Fibroblast of lung (primary cell): ENCODE measurements at places on chromosomes 6 and 20.

DNA sequence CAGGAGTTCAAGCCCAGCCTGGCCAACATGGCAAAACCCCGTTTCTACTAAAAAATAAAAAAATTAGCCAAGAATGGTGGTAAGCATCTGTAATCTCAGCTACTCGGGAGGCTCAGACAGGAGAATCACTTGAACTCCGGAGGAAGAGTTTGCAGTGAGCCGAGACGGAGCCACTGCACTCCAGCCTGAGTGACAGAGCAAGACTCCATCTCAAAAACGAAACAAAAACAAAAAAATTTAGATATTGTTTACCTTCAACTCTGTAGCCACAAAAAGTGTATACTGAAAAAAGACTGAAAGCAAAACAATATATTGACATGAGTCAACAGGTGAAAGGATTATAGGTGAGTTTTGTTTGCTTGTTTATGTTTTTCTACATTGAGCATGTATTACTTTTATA, 30.6 kb upstream of the TAB2 start:
- DNase-seq, result no peak

GRCh38 chr6:110528101-110528929, 51.9 kb upstream of the SLC22A16 start:
- DNase-seq, result peak; percentile 81

- DNase-seq, result no peak
Observed at GRCh38 chr20:17316316-17317038, 89.6 kb downstream of the PCSK2 start.

- no peak for DNase-seq
Observed at GRCh38 chr6:2558861-2559801, 191.6 kb downstream of the MYLK4 start.

DNA sequence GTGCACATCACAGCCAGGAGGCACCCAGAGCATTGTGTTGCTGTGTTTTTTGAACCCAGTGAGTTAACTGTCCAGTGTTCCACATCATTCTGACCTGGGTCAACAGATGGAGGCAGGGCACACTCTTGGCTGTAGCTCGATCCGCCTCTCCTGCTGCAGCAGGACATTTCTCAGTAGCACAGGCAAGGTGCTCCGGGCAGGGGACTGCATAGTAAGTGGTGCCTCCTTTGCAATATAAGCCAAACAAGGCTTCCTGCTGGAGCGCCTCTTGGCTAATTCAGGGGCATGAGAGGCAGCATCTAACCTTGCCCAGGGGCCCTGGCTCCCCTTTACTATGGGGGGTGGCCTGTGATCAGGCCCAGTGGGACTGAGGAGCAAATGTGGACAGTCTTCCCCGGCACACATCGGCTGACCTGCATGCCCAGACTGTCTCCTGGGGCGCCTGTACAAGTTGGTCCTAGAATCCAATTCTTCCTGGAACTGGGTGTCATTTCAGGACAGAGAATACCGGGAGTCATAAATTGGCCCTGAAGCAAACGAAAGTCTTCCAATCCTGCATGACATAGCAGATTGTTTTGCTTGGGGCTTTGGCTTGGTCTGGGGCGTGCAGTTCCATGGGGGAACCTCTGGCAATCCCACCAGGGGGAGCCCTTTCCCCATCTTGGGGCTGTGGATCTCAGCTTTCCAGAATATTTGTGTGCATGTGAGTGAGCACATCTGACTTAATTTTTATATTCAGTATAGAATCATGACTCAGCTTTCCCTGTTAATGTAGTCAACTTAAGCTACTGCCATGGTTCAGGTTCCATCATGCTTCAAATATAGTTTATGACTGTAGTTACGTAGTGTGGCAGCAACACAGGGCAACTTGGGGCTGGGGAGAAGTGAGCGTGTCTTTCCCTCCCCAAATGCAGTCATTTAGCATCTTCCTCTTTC, 56.0 kb upstream of the DDR1 start:
- DNase-seq, result peak; percentile 84

- no peak for DNase-seq
Observed at GRCh38 chr6:13038741-13039190, 289.6 kb downstream of the TBC1D7 start.

GRCh38 chr6:30876039-30876730, 8.1 kb upstream of the DDR1 start:
- peak; percentile 91 for DNase-seq

DNA sequence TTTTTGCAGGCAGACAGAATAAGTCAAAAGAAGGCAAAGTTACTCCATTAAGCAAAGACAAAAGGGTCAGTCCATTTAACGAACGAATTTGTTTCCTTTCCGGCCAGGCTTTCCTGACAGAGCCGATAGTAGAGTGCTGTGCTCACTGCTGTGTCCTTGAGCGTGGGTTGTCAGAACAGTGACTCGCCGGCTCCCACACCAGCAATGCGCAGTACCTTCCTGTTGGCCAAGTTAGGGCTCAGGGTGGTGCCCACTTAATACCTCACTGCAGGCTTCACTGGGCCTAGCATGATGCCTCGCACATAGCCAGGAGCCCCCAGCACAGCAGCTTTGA, 294.7 kb downstream of the FOXC1 start:
- no peak for DNase-seq

DNA sequence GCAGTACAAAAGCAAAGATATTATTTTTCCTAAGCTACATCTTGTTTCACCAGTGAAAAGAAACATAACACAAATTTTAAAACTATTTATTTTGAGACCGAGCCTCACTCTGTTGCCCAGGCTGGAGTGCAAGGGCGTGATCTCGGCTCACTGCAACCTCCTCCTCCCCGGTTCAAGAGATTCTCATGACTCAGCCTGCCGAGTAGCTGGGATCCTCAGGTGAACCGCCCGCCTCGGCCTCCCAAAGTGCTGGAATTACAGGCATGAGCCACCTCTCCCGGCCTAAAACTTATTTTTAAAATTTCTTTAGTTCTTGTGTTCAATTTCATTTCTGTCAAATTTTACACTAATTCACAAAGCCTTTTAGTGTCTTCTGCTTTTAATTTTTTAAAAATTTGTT, 5.9 kb downstream of the SRSF12 start:
- no peak for DNase-seq

DNA sequence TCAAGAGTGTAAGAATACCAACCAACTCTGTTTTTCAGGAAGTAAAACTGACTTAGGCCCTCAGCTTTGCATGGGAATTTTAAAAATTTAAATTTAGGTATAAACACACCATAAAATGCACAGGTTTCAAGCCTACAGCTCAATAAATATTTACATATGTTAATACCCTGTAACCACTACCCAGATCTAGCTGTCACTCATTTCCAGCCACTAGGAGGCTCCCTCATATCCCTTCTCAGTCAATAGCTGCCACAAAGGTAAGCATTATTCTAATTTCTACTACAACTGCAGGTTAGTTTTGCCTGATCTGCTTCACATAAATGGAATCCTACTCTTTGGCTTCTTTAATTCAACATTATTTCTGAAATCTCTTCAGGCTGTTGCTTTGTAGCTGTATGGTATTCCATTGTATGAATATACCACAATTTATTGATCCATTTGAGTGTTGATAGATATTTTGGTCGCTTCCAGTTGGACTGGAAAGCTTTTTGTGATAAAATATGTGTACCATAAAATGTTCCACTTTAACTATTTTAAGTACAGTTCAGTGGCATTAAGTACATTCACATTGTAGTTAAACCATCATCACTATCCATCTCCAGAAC, 32.5 kb upstream of the MEI4 start:
- no peak for DNase-seq

DNA sequence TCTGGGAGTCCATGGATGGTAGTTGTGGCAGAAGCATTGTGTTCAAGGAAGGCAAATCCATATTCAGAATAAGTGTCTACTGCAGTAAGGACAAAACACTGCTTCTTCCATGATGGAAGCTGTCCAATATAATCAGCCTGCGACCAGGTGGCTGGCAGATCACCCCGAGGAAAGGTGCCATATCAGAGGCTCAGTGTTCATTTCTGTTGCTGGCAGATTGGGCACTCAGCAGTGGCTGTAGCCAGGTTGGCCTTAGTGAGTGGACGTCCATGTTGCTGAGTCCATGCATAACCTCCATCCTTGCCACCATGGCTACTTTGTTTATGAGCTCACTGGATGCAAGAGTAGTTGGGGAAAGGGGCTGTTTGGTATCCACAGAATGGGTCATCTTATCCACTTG, 130.2 kb downstream of the SGK1 start:
- no peak for DNase-seq

GRCh38 chr6:133368664-133369063, 127.5 kb downstream of the EYA4 start:
- DNase-seq, result peak; percentile 22

DNA sequence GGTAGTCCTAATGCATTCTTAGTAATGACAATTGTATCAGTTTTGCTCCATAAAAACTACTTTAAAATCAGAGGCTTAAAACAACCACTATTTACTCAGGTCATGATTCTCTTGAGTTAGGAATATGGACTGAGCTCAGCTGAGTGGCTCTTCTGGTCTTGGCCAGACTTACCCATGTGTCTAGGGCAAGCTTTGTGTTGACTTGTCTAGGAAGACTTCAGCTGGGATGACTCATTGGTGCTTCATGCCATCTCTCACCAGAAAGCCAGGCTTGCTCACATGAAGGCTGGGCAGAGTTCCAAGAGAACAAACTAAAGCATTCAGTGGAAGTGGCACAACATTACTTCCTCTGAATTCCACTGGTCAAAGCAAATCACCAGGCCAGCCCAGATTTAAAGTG, 155.3 kb downstream of the DHX35 start:
- DNase-seq, result peak; percentile 49

DNA sequence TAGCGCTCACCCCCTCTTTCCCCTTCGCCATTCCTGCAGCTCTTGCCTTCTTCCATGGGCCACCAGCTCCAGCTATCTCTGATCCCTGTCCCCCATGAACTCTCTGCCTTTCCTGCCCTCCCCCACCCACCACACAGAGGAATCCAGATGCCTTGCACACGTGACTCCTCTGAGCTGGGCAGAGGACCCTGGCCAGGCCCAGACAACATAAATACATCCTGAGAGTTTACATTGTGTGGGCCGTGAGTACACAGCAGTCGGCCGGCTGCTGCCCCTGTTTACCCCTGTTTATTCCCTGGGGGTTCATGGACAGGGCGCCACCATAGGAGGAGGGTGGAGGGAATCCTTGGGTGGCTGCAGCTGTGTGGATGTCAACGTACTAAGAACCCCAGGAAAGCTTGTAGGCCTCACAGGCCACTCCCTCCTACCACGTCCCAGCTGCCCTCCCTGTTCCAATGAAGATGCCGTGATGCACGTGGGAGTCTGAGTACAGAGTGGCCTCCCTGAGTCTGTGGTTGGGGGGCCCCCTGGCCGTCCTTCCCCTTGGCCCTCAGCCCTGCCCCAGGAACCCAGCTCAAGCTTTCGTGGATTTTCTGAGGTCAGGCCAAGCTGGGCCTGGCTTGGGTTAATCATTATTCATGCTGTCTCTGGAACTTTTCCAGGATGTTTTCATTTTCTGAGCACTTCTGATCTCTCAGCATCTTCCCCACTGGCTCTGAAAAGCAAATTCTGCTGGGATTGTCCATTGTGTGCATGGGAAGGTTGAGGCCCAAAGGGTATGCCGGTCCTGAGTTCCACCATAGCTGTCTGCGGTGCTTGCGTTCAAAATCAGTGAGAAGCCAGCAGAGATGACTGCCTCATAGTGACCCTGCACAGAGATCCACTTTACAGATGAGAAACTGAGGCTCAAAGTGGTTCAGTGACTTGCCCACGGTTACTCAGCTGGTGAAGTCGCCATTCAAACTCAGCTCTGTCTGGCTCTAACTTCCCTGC, 136.3 kb downstream of the MRPL14 start:
- DNase-seq, result peak; percentile 97

DNA sequence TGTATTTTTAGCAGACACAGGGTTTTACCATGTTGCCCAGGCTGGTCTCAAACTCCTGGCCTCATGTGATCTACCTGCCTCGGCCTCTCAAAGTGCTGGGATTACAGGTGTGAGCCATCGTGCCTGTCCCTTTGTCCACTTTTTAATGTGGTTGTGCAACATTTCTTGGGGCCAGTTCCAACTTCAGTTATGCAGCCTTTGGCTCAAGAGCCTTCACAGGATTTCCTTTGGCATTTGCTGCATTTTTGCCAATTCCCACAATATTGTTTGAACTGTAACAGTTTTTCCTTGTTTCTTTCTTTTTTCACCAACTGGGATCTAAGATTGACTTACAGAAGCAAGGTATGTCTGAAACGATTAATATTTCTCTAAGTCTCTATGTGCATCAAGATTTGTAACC, 63.6 kb downstream of the EDN1 start:
- peak; percentile 8 for DNase-seq

- no peak for DNase-seq
Observed at GRCh38 chr20:14491436-14491835, 154.0 kb upstream of the FLRT3 start.

- DNase-seq, result no peak
Observed at GRCh38 chr6:41671376-41671775, 33.1 kb downstream of the MDFI start.

DNA sequence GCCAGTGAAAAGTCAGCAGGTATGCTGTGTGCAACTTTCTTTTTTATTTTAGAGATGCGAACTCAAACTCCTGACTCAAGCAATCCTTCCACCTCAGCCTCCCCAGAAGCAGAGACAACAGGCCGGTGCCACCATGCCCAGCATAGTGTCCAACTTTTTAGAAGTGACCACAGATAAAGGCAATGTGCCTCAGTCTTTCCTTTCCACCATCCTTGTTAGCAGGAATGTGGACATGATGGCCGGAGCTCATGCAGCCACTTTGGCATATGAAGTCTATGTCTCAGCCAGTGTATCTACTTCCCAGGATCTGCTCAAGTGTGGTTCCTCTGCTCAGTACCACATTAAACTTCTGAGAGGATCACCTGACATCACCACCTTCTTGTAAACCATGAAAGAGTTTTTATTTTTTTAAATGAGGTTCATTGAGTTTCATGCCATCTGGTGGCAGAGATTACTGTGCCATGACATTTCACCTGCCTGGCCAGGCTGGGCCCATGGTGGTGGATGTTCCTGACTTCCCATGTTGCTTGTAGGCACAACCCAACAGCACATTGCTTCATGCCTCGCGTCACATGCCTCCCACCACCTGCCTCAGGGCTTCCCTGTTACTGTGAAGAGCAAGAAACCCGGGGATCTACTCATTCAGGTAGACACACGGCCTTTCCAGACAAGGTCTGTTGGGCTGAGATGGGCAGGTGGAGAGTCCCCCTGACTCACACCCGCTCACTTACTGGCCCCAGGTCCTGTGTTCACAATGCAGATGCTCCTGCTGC, 216.5 kb downstream of the LY86 start:
- no peak for DNase-seq
